IPS DF 6.9 (cell line): ENCODE measurements at places on chromosomes 7 and 10.

- no peak for DNase-seq
Measured at GRCh38 chr10:103928784-103929183, 10.8 kb upstream of the STN1 start.

GRCh38 chr10:31906039-31906438, 22.6 kb downstream of the ARHGAP12 start:
- DNase-seq = no peak

DNA sequence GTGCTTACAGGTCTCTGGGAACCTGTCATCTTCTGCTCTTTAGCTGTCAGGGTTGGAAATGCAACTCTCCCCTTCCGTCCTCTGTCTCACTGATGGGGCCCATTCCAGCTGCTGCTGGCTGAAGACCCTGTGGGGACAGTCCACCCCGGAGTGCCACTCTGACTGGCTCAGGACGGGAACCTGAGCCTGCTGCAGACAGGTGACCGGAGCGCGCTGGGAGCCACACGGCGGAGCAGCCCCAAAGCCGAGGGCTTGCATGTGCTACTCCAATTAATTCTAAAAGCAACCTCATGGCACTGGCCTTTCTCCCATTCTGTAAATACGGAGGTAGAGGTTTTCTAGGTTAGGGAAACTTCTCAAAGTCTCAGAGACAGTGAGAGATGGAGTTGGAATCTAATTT, 223.5 kb upstream of the PITRM1 start:
- no peak for DNase-seq

DNA sequence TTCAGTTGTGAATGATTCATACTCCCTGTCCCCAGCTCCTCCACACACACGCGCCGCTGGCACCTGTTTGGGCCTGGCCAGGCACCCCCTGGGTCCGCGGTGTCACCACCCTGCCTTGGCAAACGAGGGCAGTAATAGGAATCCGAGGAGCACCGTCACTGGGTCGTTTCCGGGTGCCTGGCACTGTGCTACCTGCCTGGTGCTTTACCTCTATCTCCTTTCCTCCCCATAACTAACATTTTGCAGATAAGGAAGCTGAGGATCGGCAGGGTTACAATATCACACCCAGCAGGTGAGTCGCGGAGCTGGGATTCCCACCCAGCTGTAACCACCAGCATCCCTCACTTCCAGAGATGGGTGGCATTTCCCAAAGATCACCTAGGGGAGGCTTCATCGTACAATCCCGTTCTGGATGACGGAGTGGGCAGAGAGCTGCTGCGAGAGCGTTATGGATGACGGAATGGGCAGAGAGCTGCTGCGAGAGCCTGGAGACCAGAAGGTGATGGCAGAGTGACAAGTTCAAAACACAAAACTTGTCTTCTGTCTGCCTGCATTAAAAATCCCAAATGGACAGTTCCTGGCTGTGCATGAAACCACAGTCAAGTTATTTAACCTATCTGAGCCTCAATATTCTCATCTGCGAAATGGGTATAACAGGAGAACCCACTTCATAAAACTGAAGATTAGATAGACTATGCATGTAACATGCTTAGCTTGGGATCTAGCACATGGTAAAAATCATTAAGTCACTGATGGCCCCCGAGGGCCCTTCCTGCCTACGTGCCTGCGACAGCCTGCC, 1.1 kb upstream of the HSPA12A start:
- DNase-seq = no peak

- no peak for DNase-seq
Measured at GRCh38 chr7:7869036-7869435, 99.6 kb upstream of the GLCCI1 start.

- no peak for DNase-seq
Measured at GRCh38 chr10:71381611-71382010, 15.1 kb upstream of the CDH23 start.

GRCh38 chr7:130114776-130115175, 44.4 kb downstream of the KLHDC10 start:
- no peak for DNase-seq

DNA sequence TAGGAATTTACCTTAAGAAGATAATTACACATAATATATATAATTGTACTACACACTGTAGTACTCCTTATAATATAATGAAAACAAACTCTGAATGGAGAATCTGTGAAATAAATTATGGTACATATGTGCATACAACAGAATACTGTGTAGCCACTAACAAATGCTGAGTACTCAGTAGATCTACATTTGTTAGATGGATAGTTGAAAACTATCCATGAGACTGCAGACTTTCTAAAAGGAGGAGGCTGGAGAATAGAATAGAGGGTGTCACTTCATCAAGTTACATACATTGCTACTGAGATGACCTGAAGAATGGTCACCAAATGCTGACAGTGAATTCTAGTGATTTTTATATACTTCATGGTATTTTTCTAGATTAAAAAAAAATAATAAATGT, 68.7 kb upstream of the OGDHL start:
- no peak for DNase-seq

DNA sequence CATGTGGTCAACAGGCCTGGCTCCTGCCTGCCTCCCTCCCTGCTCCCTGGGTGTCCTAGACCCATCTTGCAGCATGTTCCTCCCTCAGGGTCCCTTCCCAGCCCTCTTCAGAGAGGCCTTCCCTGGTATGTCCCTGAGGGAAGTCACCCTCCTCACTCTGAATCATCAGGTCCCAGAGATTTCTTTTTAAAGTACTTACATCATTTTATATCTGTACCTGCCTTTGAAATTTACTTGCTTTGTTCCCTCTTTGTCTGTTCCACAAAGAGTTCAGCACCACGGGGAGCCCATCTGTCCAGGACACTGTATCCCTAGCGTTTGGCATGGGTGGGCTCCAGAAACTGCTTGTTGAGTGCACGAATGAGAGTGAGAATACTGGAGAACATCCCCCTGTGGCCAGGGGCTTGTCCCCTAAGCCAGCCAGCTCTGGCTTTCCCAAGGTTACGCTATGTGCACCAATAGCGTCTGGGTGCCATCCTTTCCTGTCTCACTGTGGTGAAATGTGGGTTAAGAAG, 50.6 kb upstream of the IGFBP3 start:
- DNase-seq = no peak

DNA sequence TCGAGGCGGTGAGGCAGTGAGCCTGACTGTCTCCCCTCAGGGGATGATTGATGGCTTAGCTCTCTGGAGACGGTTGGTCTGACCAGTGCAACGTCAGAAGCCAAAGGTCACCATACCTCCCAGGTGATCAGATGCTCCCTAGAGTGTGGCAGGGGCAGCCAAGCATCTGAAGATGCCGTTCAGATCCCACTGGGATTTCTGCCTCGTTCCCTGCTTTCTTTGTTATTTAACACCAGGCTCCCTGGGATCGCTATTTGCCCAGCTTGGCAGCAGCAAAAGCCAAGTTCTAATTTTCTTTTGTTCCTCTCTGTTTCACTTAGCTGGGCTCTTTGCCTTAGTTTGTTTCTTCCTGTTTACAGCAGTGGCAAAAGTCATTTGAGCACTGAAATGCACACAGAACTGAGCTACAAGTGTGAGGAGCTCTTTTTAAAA, 53.5 kb upstream of the SVIL start:
- DNase-seq = peak; percentile 68

DNA sequence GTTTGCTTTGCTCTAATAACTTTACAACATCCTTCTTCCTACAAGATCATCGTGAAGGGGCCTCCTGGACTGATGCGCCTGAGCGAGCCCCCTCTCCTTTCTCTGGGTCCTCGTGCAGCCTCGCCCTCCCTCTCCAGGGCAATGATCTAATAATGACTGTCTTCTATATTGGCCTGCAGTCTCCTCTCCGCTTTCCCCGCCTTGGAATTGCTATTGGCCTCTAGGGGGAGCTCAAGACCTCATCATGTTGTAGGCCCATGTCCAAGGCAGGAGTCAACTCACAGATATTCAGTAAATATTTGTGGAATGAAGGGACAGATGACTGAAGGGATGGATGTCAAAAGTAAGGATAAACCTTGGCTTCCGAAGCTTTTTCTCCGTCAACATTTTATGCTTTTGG, 1180.3 kb downstream of the TYW1 start:
- DNase-seq = peak; percentile 0

DNA sequence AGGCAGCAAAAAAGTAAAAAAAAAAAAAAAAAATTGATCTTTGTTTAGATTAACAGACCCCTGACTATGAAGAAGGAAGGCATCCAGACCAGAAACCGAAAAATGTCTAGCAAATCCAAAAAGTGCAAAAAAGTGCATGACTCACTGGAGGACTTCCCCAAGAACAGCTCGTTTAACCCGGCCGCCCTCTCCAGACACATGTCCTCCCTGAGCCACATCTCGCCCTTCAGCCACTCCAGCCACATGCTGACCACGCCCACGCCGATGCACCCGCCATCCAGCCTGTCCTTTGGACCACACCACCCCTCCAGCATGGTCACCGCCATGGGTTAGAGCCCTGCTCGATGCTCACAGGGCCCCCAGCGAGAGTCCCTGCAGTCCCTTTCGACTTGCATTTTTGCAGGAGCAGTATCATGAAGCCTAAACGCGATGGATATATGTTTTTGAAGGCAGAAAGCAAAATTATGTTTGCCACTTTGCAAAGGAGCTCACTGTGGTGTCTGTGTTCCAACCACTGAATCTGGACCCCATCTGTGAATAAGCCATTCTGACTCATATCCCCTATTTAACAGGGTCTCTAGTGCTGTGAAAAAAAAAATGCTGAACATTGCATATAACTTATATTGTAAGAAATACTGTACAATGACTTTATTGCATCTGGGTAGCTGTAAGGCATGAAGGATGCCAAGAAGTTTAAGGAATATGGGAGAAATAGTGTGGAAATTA, 19.4 kb downstream of the GATA3 start:
- no peak for DNase-seq

DNA sequence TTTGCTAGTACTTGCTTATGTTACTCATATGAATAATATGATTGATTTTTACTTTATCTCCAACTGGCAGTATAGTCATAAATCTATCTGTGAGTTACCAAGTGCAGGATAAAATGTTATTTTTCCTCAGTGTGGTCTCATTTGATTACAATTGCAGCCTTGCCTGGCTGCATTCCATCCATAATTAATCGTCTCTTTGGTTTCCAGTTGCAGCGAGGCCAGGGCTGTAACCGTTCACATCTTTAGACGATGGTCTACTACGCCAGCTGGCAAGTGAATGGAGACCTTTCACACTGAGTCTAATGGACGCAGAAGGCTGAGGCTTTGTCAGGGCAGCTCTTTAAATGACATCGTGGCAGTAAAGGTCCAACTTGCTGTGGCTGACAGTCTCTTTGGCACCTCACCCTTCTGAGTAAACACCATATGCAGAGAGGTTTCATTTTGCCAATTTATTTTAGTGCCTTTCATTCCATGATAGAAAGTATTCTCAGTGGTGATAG, 84.0 kb downstream of the ARL4A start:
- no peak for DNase-seq

DNA sequence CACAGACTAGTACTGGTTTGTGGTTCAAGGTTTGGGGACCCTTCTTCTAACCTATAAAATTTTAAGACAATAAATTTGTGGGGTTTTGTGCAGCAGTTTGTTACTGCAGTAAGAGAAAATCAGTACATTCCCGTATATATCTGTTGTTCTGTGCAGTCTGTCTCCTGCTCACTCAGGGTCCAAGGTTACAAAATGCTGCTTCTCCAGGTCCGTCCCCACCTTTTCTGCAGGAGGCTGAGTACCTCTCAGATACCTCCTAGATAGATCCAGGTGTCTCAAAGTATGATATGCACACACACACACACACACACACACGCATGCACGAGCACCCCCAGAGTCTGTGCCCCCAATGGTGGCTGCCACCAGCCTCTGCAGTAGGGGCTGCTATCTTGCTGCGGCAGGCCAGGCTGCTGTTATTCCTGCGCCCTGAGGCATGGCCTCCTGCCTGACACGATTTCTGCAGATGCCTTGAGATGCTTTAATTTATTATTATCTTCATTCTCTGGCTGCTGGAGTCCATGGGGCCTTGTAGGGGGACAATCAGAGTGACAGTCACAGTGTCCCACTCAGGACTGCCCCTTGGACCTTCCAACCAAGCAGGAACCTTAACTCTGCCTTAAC, 25.2 kb upstream of the ASL start:
- DNase-seq = no peak

DNA sequence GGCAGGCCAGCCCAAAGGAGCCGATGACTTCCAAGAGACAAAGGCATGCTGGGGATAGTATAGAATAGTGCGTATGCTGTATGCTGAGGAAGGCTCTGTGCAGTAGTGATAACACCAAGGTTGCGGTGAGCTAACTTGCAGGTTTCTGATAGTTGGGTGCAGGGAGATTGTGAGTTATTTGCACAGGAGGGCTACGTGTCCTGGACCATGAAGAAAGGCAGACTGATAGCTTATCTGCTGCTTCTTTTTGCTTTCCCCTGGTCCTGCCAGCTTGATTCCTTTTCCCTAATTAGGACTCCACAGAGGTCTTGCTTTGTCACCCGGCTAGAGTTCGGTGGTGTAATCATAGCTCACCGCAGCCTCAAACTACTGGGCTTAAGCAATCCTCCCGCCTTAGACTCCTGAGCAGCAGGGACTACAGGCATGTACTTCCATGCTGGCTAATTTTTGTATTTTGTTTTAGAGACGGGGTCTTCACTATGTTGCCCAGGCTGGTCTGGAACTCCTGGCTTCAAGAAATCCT, 43.9 kb upstream of the ARHGAP12 start:
- no peak for DNase-seq

GRCh38 chr7:139602143-139602722, 78.7 kb downstream of the CLEC2L start:
- DNase-seq = no peak

DNA sequence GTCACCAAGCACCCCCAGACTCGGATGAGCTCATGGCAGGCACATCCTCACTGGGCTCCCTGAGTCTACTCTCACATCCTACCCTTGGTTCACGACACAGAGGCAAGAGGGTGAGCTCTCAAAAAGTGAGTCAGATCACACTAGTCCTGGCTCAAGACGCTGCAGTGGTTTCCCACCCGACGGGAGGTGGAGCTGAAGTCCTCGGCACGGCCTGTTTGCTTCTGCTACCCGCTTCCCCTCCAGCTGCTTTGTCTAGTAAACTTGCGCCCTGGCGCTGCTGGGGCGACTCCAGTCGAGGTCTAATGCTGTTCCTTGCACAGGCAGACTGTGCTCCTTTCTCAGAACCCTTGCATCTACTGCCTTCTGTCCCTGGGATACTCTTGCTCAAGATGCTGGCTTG, 13.5 kb upstream of the SFMBT2 start:
- no peak for DNase-seq

- DNase-seq = no peak
Measured at GRCh38 chr7:1548438-1548831, 7.6 kb downstream of the TMEM184A start.

- no peak for DNase-seq
Measured at GRCh38 chr7:148916186-148916585, 32.1 kb upstream of the EZH2 start.

DNA sequence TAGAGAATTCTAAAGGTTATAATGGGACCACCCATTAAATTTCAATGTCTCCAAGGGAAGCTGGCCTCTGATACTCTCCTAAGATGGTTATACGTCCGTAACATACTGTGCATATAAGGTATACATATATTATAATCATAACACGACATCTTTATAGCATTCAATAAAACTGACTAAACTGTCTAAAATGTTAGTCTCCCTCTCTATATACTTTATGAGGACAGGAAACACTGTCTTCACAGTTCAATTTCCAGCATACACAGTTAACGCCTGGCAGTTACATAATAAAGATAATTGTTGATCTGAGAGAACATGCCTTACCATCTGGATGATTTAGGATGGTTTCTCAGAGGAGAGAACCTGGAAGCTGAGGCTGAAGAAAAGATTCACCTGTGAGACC, 1.2 kb upstream of the ORC5 start:
- DNase-seq = no peak
